ENCODE measurements at places on chromosomes 5 and 9.

DNA sequence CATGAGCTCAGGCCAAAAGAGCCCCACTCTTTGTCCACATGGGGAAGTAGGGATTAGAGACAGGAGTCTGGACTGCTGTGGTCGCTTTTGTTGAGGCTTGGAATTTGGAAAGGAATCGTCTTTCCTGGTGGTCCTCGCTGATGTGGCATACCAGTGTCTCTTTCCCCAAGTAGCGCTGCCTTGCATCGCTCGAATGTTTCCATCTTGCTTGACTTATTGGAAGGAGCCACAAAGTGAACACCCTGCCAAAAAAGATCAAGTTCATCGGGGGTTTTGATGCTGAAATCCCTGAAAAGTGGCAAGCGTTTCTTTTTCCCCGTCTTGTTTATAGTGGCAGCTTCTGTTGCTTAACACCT is 161.3 kb downstream of the MACROH2A1 start:
- no peak for DNase-seq

GRCh38 chr9:95107001-95107749 is 210.3 kb downstream of the FANCC start:
- DNase-seq = no peak

GRCh38 chr5:139901986-139902385 is 106.4 kb downstream of the PSD2 start:
- no peak for DNase-seq

- DNase-seq = no peak
Observed at GRCh38 chr9:109590966-109591365, 92.9 kb upstream of the PTPN3 start.

DNA sequence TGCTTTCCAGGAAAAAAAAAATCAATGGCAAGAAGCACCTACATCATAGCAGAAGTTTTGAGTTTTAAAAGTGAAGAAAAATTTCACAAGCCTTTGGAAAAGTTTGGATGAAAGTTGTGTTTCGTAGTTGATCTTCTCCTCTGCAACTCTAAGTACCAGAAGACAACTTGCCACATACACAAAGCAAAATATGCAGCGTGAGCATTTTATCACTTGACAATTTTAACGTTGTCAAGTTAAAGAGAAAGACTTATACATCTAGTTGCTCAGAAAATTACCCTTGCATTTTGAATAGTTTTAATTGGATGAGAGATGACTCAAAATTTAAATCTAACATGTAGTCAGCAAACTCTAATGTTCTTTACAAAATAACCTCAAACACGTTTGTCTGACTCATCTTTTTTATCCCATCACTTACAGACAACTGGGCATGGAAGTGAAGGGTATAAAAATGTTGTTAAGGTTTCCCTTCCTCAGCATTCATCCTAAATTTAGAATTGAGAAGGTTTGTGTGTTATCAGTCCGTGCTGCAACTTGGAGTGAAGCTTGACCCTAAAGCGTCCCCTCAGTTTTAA is 213.4 kb downstream of the MARCHF11 start:
- DNase-seq = no peak

- DNase-seq = no peak
Observed at GRCh38 chr9:82202808-82203207, 214.2 kb downstream of the SPATA31D1 start.

DNA sequence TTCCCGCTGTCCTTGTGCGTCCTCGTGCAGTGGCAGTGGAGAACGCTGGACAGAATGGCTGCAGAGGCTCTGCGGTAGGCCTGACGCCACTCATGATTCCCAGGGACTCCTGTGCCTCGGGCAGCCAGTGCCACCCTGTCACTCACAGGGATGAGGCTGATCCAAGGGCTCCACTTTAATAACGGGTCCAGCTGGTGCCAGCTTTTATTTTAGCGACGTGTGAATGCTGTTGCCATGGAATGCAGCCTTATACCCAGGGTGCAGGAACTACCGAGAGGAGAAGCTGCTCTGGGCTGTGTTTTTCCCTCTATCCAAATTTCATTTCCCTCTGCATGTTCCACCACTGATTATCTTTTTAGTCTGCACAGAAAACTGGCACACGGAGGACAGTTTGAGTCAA is 15.8 kb upstream of the NTNG2 start:
- DNase-seq = no peak

GRCh38 chr9:2790466-2790865 is 53.4 kb downstream of the PUM3 start:
- DNase-seq = no peak

DNA sequence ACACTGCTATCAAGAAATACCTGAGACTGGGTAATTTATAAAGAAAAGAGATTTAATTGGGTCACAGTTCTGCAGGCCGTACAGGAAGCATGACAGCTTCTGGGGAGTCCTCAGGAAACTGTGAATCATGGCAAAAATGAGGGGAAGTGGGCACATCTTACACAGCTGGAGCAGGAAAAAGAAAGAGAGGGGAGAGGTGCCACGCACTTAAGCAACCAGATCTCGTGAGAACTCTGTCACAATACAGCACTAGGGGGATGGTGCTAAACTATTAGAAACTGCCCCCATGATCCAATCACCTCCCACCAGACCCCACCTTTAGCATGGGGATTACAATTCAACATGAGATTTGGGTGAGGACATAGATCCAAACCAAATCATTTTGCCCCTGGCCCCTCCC is 105.5 kb upstream of the CPLX2 start:
- no peak for DNase-seq

- peak; percentile 26 for DNase-seq
Observed at GRCh38 chr5:78886341-78887230, 98.5 kb downstream of the ARSB start.

DNA sequence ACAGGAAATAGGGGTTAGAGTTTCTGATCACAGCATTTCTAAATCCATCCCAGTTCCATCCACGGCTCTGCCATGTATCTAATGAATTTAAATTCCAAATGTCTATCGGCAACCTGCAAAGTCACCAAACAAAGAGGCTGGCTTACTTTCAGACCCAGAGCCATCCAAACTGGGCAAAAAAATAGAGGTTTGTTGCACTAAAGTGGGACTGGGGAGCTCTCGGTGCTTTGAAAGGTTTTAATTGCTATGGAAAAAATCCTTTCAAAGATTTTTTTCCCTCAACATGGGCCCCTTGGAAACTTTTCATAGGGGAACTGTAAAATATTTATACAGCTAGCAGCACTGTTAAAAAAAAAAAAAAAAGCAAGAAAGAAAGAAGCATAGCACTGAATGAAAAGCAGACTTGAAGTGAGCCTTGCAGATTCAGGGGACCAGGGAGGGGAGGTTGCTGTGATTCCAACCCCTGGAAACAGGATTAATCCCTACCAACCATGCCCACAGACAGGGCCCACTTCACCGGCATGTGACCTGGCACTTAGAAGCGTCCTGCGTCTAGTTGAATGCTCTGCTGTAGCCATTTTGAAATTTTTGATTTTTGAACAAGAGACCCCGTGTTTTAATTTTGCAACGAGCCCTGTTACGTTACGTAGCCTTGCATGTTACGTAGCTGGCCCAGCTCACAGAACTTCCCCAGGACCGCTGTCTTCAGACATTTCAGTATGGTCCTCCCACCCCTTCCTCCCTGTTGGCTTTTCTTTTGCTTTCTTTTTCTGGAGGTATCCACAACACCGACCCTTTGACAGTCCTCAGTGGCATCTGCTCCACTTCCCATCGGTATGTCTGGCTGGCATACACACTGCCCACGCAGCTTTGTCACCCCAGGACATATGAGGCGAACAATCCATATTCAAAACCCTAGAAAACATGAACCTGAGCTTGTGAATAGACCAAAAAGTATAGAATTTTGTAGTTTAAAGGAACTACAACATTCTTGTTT is 105.3 kb upstream of the NFIB start:
- no peak for DNase-seq

- no peak for DNase-seq
Observed at GRCh38 chr5:567664-568060, 43.4 kb upstream of the SLC9A3 start.

GRCh38 chr9:132994410-132995120 is 16.1 kb downstream of the GFI1B start:
- DNase-seq = peak; percentile 44

- no peak for DNase-seq
Observed at GRCh38 chr5:81140943-81141342, 92.2 kb upstream of the CKMT2 start.

- peak; percentile 50 for DNase-seq
Observed at GRCh38 chr9:114930056-114930812, at the start of gene TNFSF8. Gene TNFSF8 (minus strand): TSS chr9:114930591. CDS start chr9:114930303, 288 bp downstream.

GRCh38 chr5:57199866-57200265 is 26.0 kb downstream of the GPBP1 start:
- DNase-seq = no peak
